SIG-M5 (cell line): ENCODE measurements at places on chromosomes 5 and 9.

- DNase-seq = no peak
Observed at GRCh38 chr9:107870927-107871680, 381.5 kb upstream of the KLF4 start.

DNA sequence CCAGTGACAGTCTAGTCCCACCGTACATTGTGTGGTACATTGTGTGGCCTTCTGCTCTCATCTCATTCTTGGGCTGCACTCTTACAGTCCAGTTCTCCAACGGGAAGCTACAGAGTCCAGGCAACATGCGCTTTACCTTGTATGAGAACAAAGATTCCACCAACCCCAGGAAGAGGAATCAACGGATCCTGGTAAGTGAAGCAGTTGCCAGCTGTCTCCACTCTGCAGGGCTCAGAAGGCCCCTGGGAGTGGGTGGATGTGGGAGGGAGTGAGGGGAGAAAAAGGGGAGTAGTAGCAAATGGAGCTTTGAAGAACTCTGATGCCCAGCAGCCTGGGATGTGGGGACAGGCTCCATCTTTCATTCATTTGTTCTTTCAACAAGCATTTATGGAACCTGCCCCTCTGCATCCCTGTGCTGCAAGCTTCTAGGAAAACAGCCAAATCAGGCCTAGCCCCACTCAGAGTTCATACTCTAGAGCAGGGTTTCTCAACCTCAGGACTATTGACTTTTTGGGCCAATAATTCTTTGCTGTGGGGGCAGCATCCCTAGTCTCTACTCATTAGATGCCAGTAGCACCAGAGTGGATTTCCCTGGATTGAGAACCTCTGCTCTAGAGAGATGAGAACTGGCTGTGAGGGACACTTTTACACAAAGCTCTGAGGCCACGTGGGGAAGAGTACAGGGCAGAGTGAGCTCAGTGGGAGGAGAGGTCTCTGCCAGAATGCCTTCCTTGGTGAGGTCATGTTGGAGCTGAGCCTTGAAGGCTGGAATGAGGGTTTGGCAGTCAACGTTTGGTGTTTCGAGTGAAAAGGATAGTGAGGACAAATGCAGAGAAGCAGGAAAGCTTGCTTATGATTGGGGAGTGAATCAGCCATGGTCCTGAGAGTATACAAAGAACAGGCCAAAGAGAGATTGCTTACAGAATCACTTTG is 1.1 kb downstream of the POLR1E start:
- DNase-seq = no peak

GRCh38 chr5:26812714-26813113 is 225.7 kb downstream of the CDH9 start:
- DNase-seq = no peak

DNA sequence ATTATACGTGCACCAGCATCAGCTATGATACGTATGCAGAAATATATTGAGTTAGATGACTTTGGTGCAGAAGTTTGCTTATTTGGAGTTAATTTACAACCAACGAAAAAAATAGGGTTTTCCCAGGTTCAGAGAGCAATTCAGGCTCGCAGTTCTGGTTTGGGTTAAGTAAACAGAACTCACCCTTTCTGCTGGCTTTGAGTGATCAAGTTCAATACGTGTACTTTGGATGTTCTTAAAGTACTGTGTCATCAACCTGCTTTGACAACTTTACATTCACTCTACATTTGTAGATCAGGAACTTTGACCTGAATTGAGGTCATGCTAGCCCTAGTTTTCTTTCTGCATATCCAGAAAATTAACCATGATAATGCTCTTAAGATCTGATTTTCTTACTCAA is 40.7 kb downstream of the ACOT12 start:
- no peak for DNase-seq

GRCh38 chr5:130436430-130436829 is 532.2 kb downstream of the CHSY3 start:
- DNase-seq = no peak
